Renal pelvis (tissue), 12 donors: ENCODE measurements at places on chromosomes 2 and 18. TPM values are rescaled to one million over a fixed set of nuclear protein-coding genes. Genes with fewer than 3 reads are reported as not detected.
A peak's percentile ranks its signal among the peaks of the same experiment; 100 is the strongest.

The SLC19A3 gene
- polyA plus RNA-seq, result 10.6 TPM

The IRS1 gene
- polyA plus RNA-seq, result 14.3 TPM

The CCDC121 gene
- 12.1 TPM for polyA plus RNA-seq

The RESP18 gene
- not detected for polyA plus RNA-seq

The HADHA gene
- polyA plus RNA-seq, result 235 TPM

DNA sequence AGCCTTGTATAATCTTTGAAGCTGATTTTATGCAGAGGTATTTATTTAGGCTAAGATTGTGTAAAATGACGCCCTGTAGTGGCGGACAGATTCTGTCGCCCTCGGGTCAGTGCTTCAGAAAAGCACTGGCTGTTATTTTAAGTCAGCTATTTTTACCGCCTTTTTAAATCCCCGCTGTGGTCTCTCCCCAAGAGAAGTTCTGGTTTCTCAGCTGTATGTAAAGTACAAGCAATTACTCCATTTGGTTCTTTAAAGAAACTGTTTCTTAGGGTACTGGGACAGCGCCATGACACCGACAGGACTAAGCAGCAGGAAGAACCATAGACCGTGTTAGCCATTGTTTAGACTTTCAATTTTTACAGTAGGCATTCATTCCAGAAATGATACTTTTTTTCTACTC lies 65.0 kb downstream of the UGGT1 start:
- DNase-seq, result no peak

- no peak for DNase-seq
These were observed 4.5 kb upstream of the TMBIM1 start for GRCh38 chr2:218296847-218297246.

DNA sequence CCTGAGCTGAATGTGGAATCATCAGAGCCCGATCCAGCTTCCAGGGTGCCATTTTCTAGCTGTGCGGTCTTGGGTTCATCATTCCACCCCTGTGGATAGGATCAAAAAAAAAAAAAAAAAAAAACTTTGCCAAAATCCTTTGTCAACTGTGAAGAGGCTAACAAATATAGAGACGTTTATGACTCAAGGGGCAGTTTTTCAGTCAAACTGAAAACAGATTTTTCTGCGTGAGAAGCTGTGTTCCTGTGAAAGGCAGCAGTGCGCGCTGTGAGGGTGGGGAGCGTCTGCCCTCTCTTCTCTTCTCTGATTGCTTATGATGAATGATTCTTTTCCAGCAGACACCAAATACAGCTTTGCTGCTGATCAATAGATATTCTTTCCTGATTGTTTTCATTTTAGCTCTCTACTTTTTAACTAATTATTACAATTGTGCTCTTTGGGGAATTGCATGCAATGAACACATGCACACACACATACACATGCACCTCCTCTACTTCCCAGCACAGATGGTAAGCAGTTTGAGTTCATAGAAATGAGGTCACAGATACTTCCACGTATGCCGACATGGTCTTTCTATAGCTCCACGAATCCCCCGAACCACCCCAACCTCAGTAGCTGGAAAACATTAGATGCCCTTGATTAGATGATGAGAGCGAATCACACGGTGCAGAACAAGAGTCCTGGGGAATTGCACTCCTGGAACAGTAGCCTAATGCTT lies 175.4 kb downstream of the NRP2 start:
- DNase-seq, result no peak

GRCh38 chr2:224775647-224776046 lies 59.5 kb upstream of the CCDC195 start:
- no peak for DNase-seq

- DNase-seq, result no peak
These were observed 230.7 kb upstream of the PXDN start for GRCh38 chr2:1975060-1975459.

- no peak for DNase-seq
These were observed 235.1 kb downstream of the SEPTIN10 start for GRCh38 chr2:109378682-109379081.

The DQX1 gene
- polyA plus RNA-seq, result 0.57 TPM

- DNase-seq, result no peak
These were observed 30.1 kb downstream of the C1D start for GRCh38 chr2:68032702-68033101.

The SULT1C4 gene
- polyA plus RNA-seq, result 52.1 TPM

GRCh38 chr2:109513749-109514588 lies 99.8 kb downstream of the SEPTIN10 start:
- no peak for DNase-seq

GRCh38 chr2:64328756-64329155 lies 125.2 kb upstream of the LGALSL start:
- DNase-seq, result no peak

- DNase-seq, result no peak
These were observed 256.6 kb upstream of the RASGRP3 start for GRCh38 chr2:33219850-33220275.

GRCh38 chr2:160334028-160334741 lies 134.1 kb upstream of the ITGB6 start:
- DNase-seq, result no peak

The DPYSL5 gene
- 8.6 TPM for polyA plus RNA-seq

GRCh38 chr2:31090188-31090587 lies 48.1 kb downstream of the GALNT14 start:
- no peak for DNase-seq

- no peak for DNase-seq
These were observed 74.8 kb downstream of the B3GNT2 start for GRCh38 chr2:62270728-62271127.

The DOK6 gene
- 21.9 TPM for polyA plus RNA-seq

The TSPYL6 gene
- polyA plus RNA-seq, result not detected

- DNase-seq, result no peak
These were observed 2.4 kb downstream of the SP110 start for GRCh38 chr2:230217424-230217823.

DNA sequence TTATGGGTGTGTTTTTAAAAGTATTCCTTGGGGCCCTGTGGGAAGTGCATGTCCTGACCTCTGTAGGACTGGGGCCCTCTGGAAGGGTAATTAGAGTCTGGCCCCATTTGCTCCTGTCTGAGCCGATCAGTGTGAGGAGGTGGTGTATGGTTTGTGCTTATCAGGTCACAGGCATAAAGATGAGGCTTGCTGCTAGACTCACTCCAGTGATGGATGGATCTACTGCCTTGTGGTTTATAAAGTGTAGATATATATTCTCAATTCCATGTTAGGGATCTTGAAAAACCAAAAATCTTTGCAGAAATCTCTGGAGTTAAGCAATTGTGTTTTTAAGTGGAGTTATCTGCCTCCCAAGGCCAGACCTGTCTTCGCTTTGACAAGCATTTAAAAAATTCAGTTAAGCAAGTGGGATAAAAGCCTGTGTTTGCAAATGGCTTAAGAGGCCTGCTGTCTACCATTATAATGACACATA lies 182.4 kb downstream of the PTPRM start:
- no peak for DNase-seq

- DNase-seq, result no peak
These were observed 623.2 kb upstream of the ID2 start for GRCh38 chr2:8058652-8059051.

DNA sequence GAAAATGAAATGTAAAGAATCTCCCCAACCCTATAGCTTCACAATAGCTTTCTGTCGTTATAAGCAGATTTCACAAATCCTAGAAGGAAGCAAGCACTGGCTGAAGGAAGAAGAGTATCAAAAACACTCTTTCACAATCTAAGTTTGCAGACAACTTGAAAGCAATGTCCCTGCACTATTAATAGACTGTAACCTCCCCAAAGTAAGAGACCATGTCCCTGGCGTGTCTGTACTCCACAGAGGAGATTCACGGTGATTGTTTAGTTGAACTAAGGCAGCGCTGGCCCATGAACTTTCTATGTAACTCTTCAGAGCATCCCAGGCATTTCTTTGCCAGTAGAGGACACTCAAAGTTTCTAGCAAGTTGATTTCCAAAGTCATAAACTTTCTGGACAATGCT lies 128.0 kb upstream of the HNRNPA3 start:
- DNase-seq, result no peak

GRCh38 chr18:10301831-10302483 lies 152.5 kb upstream of the APCDD1 start:
- no peak for DNase-seq

The SKA1 gene
- 7.1 TPM for polyA plus RNA-seq

- DNase-seq, result no peak
These were observed 68.3 kb downstream of the TMEFF2 start for GRCh38 chr2:192126426-192126825.

DNA sequence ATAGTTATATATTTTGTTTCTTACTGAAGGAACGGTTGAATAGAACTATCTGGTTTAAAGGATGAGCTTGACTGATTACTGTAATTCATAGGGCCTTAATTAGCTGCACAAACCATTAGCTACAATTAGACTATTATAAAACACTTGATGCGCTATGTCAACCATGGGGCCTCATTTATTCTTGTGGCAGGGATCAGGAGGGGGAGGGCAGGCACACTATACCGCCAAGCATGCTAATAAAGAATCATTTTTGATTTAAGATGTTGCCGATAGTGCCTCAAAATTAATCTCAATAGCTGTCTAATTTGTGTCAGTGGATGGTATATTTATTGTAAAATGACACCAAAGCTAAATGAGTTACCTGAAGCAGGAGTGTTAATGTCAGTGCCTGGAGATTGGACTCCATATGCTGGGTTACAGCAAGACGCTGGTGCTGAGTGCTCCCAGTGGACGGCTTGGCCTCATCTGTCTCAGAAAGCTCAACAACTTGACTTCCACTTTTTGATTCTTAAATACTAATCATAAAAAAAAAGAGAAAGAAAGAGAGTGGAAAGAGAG lies 1007.0 kb upstream of the CELF4 start:
- no peak for DNase-seq

DNA sequence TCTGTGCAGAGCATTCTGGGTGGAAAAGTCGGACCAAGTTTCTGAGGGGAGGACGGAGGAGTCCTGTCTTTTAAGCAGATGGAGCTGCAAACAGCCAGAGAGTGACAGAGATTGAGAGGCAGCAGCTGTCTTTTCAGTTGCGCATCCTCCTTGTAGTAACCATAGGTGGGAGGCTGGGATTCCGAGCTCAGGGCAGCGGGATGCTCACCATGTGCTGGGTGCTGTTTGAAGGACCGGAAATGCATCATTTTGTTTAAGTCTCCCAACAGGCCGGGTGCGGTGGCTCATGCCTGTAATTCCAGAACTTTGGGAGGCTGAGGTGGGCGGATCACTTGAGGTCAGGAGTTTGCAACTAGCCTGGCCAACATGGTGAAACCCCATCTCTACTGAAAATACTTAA lies 93.4 kb downstream of the AGAP1 start:
- DNase-seq, result no peak

- DNase-seq, result peak; percentile 14
These were observed 231.0 kb downstream of the INSIG2 start for GRCh38 chr2:118319271-118319684.

DNA sequence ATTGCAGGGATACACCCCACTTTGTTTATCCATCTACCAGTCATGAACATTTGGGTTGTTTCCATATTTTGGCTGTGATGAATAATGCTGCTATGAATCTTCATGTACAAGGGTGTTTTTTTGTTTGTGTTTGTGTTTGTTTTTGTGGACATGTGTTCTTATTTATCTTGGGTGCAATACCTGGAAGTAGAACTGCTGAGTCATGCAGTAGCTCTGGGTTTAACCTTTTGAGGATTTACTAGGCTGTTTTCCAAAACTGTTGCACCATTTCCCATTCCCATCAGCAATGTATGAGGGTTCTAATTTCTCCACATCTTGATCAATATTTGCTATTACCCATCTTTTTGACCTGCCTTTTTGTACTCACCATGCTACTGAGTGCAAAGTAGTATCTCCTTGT lies 140.0 kb upstream of the CYP1B1 start:
- no peak for DNase-seq

- DNase-seq, result no peak
These were observed 80.4 kb downstream of the MYOM1 start for GRCh38 chr18:3139406-3139805.

DNA sequence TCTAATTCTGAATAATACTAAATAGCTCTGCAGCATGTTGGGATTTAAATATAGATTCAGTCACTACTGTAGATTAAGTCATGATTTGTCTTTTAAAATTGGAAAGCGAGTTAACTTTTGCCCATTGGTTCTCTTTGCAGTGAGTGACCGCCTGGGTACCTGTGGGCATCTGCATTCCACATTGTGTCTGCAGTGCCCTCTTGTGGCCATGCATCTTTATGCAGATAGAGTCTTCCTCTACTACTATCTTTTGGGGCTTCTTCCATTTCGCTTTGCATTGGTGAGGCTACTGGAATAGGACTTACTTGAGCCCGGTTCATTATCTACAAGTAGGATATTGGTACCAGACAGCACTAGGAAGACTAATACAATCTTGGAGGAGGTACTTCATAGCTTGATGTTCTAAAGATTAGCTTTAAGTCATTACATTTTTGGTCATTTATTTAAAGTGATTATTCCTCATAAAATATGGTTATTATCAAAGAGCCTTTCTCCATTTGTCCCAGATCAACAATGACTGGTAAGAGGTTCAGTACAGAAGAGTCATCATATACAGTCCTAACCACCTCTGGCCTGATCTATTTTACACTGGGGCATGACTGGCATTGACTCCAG lies 203.0 kb downstream of the SOCS6 start:
- peak; percentile 17 for DNase-seq

DNA sequence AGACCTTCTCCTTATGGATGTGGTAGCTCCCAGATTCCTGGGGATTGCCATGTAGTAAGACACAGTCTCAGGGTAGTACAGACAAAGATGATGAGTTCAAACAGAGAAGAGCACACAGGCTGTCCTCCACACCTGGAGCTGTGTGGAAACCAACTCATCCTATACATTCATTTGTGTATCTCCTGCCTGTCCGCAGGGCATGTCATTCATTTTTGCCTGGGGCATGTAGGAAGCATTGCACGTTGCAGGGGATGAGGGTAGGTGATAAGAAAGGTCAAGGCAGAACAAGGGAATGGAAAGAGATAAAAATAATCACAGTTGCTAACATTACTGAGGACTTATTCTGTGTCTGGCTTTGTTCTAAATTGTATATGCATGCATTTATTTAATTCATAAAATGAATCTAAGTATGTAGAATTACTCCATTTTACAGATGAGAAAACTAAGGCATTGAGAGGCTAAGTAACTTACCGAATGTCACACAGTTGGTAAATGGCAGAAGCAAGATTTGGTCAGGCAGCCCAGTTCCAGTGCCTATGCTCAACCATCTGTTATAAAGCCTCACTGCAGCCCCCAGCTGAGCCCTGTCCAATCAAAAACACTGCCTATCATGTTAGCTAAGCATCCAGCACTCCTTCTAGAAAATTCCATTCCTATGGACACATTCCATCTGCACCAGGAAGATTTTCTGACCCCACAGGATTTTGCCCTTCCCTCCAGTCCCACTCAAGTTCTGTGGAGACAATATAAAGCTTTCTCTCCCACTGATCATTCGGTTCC lies 81.0 kb downstream of the SUMO1 start:
- DNase-seq, result no peak

- DNase-seq, result no peak
These were observed 94.0 kb downstream of the GLI2 start for GRCh38 chr2:120829633-120830025.

- no peak for DNase-seq
These were observed 16.0 kb downstream of the FAM178B start for GRCh38 chr2:96970248-96970875.

GRCh38 chr2:225590932-225591331 lies 191.4 kb downstream of the NYAP2 start:
- no peak for DNase-seq
